Fibroblast of skin of abdomen (primary cell): ENCODE measurements at places on chromosomes 12 and 14.

DNA sequence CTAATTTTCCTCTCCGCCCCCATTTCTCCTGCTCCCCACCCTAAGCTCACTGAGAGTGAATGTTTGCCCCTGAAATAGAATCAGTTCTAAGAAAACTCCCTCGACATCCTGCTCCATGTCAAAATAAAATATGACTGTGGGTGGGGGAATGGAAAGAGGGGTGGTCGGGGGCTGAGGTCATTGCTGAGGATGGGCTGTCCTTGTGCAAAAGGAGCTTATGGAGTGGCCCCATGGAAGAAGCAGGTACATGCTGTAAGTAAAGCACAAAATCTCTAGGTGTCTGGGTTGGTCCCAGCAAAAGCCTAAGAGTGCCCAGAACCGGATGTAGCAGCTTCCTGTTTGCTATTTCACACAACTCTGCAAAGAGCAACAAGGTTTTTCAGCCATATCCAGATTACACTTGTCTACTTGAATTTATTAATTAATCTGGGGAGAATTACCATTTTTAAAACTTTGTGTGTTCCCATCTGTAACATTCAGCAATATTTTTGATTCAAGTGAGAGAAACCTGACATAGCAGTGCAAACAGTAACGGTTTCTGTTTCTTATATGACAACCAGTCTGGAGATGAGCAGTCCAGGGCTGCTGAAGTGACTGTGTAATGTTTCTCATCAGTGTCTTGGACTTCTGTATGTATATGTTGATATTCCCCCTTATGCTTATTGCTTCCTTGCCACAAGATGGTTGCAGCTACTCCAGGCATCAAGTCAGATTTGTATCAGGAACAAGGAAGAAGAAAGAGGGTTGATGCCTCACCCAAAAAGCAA, 40.4 kb upstream of the GZMB start:
- no peak for DNase-seq

DNA sequence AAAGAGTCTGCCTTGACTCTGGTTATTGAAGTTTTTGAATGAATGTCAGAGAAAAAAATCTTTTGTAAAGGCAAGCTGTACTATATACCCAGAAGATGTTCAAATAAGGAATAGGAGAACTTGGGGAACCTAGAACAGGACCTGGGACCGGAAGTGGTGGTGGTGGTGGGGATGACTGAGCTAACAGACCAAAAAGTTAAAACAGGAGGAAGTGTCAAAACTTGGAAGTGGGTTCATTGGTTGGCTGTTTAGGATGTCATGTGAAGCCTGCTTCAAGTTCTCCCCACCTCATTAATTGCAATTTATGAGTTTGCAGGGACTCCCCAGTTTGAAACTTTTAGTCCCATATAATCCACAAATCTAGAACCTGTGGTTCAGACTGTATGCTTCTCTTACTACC, 26.2 kb downstream of the PLXNC1 start:
- no peak for DNase-seq

DNA sequence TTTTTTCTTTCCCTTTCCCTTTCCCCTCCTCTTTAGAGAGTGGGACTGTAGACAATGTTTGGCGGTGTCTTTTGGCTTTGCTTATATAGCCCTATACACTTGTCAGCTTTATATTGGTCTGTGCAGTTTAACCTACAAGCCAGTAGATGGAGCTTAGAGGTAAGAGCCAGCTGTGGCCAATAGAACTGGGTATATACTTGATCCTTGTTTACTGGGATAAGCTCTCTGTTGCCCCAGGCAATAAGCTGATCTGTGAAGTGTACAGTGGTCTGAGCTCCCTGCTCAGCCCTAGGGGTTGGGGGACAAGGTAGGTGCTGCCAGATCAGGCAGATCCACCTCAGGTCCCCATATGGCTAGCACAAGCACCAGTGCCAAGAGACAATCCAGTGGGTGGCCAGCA, 434.1 kb downstream of the NOVA1 start:
- DNase-seq: peak; percentile 35

GRCh38 chr12:105106621-105107020, 910 bp upstream of the WASHC4 start:
- no peak for DNase-seq

- no peak for DNase-seq
These were observed 17.7 kb upstream of the CD27 start for GRCh38 chr12:6426882-6427671.
